Activated naive CD8-positive, alpha-beta T cell treated with anti-CD3 and anti-CD28 coated beads, Interleukin-2, amount 50 U/mL, for 16 hours (primary cell): ENCODE measurements at places on chromosomes 7 and 10.

- no peak for DNase-seq
These were observed 227.4 kb downstream of the RAB11FIP2 start for GRCh38 chr10:117819304-117819703.

DNA sequence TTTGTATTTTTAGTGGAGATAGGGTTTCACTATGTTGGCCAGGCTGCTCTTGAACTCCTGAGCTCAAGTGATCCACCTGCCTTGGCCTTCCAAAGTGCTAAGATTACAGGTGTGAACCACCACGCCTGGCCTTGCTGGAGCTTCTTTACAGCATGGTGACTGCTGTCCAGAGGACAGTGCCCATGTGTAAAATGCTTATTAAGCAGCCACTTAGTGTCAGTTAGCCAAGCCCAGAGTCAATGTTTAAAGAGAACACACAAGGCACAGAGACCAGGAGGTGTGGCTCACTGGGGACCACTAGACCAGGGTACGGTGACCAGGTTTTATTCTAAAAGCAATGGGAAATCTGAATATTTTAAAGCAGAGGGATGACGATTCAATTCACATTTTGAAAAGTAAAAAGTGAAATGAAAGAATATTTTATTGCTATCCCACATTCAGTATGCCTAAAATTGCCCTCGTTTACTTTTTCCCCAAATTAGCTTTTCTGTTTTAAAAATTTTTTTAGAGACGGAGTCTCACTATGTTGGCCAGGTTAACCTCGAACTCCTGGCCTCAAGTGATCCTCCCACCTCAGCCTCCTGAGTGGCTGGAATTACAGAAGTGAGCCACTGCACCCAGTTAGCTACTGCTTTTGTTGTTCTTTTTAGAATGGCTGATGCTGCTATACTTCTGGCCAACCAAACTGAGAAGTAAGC lies 172.8 kb downstream of the NRP1 start:
- no peak for DNase-seq

DNA sequence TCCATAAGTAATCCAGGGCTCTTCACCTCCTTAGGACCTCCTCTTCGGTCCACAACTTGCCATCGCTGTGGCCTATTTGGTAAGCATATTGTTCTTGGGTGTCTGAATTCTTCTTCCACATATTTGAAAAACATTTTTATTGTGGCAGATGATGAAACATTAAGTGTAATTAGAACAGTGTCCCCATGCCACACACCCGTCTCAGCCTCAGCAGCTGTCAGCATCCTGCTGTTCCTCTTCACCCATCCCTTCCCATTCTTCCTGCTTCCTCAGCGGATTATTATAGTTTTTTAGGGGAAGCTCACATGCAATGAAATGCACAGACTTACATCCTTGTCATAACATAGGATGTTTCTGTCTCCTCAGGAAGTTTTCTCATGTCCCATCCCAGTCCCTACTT lies 20.1 kb downstream of the TDRD1 start:
- DNase-seq, result no peak

- no peak for DNase-seq
These were observed 657.3 kb upstream of the COBL start for GRCh38 chr7:51973939-51974338.
